Progenitor cell of endocrine pancreas (in vitro differentiated cells): ENCODE measurements at places on chromosomes 1 and 21. TPM values are rescaled to one million over a fixed set of nuclear protein-coding genes. Genes with fewer than 3 reads are reported as not detected.

The PLA2G2F gene
- total RNA-seq, result not detected in 2 replicates

The SHISA4 gene
- total RNA-seq, result 6.6 and 7.4 TPM in 2 replicates

The FCMR gene
- not detected in 2 replicates for total RNA-seq

The EFCAB14 gene
- 63.6 and 65.2 TPM in 2 replicates for total RNA-seq

The FAAH gene
- total RNA-seq, result 36.6 and 38.6 TPM in 2 replicates

The KIF26B gene
- total RNA-seq, result 5.1 and 6.6 TPM in 2 replicates

The MTARC1 gene
- total RNA-seq, result 37.1 and 40.5 TPM in 2 replicates

The TNFRSF18 gene
- 0.48 TPM in 1 of 2 replicates, not detected in the other for total RNA-seq

The B3GALNT2 gene
- 47.7 and 49.6 TPM in 2 replicates for total RNA-seq

The HRNR gene
- not detected in 2 replicates for total RNA-seq

The TTLL7 gene
- total RNA-seq, result 106 and 117 TPM in 2 replicates

The SLFNL1 gene
- 0.95 and 1.0 TPM in 2 replicates for total RNA-seq

The RNU1-1 gene
- 3,923 and 3,957 TPM in 2 replicates for total RNA-seq

The OLIG2 gene
- total RNA-seq, result 0.72 and 1.4 TPM in 2 replicates

The MYOC gene
- not detected in 2 replicates for total RNA-seq

The S100A8 gene
- total RNA-seq, result not detected in 2 replicates

The NUDT4B gene
- total RNA-seq, result 0.78 and 1.7 TPM in 2 replicates

The VSIG8 gene
- total RNA-seq, result 0.20 TPM in 1 of 2 replicates, not detected in the other

The CLDN14 gene
- not detected in 2 replicates for total RNA-seq

The ATP6V1G3 gene
- total RNA-seq, result not detected in 2 replicates

The GNG12 gene
- total RNA-seq, result 8.9 and 9.7 TPM in 2 replicates

The TNFSF4 gene
- 1.3 and 1.7 TPM in 2 replicates for total RNA-seq

The NBPF6 gene
- total RNA-seq, result not detected in 2 replicates

The MSH4 gene
- total RNA-seq, result 0.55 and 0.57 TPM in 2 replicates

The OR2T35 gene
- total RNA-seq, result not detected in 2 replicates

The GREM2 gene
- total RNA-seq, result 0.48 and 0.73 TPM in 2 replicates

The ARTN gene
- 1.1 and 2.0 TPM in 2 replicates for total RNA-seq

The ADAMTS1 gene
- total RNA-seq, result 11.6 and 12.7 TPM in 2 replicates

The LDLRAD1 gene
- total RNA-seq, result 0.20 and 0.84 TPM in 2 replicates

The AGRN gene
- total RNA-seq, result 330 and 335 TPM in 2 replicates

The PADI4 gene
- total RNA-seq, result not detected in 2 replicates

The ASB17 gene
- total RNA-seq, result not detected in 2 replicates

The PPM1J gene
- 0.43 and 0.71 TPM in 2 replicates for total RNA-seq

The GATAD2B gene
- 48.8 and 52.6 TPM in 2 replicates for total RNA-seq

The ERG gene
- not detected in 2 replicates for total RNA-seq

The DRAXIN gene
- 2.8 and 3.2 TPM in 2 replicates for total RNA-seq

The RGS7 gene
- total RNA-seq, result 2.4 and 2.8 TPM in 2 replicates

The OR2T11 gene
- not detected in 2 replicates for total RNA-seq

The TMIGD3 gene
- total RNA-seq, result not detected in 2 replicates

The FCER1G gene
- 0.60 and 1.5 TPM in 2 replicates for total RNA-seq

The LCE1C gene
- total RNA-seq, result not detected in 2 replicates

The PROK1 gene
- not detected in 2 replicates for total RNA-seq

The ST6GALNAC3 gene
- 11.0 and 17.5 TPM in 2 replicates for total RNA-seq

The NCDN gene
- 25.2 and 25.3 TPM in 2 replicates for total RNA-seq
